ENCODE measurements at places on chromosomes 2 and 18.

- no peak overlapping the region for H3K4me3 ChIP-seq
- H3K36me3 ChIP-seq, result no peaks in the 10 kb centered on the region
- H3K27me3 ChIP-seq, result peaks cover 12% of the 10 kb centered on the region
- no peak overlapping the region for H3K27ac ChIP-seq
- DNase-seq, result no peak
These were observed 224.5 kb downstream of the DLGAP1 start for GRCh38 chr18:4230450-4231168.

- H3K4me3 ChIP-seq, result no peak overlapping the region
- H3K4me1 ChIP-seq, result no peaks in the 10 kb centered on the region
- no peak overlapping the region for H3K27ac ChIP-seq
- H3K36me3 ChIP-seq, result no peaks in the 10 kb centered on the region
- H3K27me3 ChIP-seq, result no peaks in the 10 kb centered on the region
- DNase-seq, result no peak
These were observed 47.1 kb upstream of the ASB18 start for GRCh38 chr2:236311286-236311685.

DNA sequence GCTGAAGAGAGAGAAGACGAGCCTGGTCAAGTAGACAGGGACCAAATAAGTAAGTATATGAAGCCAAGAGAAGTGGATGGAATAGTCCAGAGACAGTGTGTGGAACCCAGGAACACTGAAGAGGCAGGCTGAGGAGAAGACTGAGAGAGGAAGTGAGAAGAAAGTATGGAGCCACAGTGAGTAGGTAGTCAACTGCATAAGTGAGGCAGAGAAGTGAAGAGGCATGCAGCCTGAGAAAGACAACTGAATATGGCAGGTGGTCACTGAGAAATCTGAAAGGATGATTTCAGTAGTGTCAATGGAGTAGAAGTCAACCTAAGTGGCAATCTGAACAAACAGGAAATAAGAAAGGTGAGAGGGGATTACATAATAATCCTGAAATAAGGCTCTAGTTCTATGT, 55.4 kb downstream of the CWC22 start:
- no peak overlapping the region for H3K4me3 ChIP-seq
- H3K4me1 ChIP-seq, result no peaks in the 10 kb centered on the region
- no peak for DNase-seq

DNA sequence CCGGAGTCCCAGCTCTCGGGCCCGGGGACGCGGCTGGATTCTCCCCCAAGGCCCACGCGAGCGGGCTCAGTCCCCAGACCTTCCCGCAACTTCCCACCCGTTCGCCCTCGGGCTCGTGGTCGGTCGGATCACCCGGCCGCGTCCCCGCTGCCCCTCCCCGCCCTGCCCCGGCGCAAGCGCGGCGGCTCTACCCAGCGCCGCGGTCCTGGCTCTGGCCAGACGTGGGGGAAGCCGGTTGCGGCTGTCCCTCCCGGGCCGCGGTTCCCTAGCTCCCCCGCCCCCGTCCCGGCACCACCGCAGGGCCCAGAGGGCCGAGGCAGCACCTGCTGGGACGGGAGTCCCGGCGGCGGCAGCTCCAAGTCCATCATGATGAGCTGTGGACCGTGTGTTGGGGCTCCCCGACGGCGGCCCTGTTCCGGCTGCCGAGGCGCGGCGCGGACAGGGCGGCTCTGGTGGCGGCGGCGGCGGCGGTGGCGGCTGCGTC, 276 bp downstream of the NFE2L2 start:
- H3K36me3 ChIP-seq, result no peaks in the 10 kb centered on the region
- DNase-seq, result peak; percentile 62
- peaks cover 32% of the 10 kb centered on the region for H3K4me1 ChIP-seq
- H3K27me3 ChIP-seq, result no peaks in the 10 kb centered on the region

DNA sequence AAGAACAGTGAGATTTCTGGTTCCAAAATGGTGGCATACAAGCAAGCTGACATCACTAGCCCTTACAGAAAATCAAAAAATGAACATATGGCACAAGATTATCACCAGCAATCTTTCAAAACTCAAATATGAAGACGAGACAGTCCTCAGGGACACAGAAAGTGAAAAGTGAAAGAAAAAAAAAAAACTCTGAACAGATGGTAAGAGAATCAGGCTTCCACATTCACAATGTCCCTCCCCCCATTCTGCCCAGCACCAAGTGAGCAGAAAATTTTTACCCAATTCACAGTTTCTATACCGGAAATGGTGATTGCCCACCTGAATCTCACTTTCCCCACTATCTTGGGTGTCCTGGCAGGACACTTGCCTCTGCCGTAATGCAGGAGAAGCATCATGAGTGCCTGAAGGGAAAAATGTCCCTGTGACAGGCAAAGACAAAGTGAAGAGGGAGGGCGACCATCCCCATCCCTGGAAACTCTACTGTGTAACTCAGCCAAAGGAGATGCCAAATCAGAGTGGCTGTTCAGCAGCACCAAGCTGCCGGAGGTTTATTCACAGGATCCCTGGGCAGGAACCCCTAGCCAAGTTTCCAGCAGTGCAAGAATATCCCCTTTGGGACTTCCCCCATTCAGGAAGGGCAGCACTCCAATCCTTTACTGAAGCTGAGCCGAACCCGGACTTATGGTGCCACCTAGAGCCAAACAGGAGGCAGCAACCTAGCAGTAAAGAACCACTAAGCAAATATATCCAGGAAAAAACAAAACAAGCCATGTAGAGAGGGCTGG, 312.2 kb downstream of the LRATD1 start:
- no peak overlapping the region for H3K27ac ChIP-seq
- peak; percentile 28 for DNase-seq
- no peaks in the 10 kb centered on the region for H3K27me3 ChIP-seq

- H3K27ac ChIP-seq, result no peak overlapping the region
- no peaks in the 10 kb centered on the region for H3K36me3 ChIP-seq
- no peaks in the 10 kb centered on the region for H3K4me1 ChIP-seq
- DNase-seq, result no peak
- no peaks in the 10 kb centered on the region for H3K27me3 ChIP-seq
- H3K4me3 ChIP-seq, result no peak overlapping the region
These were observed 144.7 kb downstream of the ZNF516 start for GRCh38 chr18:76350134-76351025.

DNA sequence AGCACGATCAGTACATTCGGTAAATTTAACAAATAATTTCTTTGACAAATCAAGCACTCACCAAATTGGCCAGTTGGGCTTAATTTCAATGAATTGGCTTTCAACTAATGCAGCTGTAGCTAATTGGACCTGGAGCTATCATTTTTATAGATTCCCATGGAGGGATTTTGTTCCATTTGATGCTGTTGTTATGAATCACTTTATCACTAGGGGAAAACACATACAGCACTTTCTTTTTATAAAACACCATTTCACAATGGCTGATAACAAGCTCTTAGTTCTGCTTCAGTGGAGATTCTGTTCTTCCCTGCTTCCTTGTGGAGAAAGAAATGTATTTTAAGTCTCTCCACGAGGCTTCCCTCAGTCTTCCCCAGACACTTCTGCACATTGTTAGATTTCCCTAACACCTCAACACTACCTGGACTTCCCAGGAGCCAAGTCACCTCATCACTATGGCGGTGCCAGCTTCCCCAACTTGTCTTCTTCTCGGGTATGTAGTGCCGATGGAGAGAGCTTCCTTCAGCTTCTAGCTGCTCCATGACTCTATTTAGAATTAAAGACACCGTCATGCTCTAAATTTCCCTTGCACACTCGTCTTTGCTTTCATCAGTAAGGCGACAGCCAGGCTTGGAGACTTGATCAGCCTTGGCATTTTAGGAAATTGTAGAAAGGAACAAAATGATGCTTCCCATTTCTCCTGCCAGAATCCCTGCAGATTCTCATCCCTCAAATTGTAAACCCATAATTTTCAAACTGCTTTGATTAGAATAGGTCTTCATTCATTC, 72.0 kb downstream of the INPP5D start:
- no peak for DNase-seq
- H3K27me3 ChIP-seq, result no peaks in the 10 kb centered on the region
- H3K4me3 ChIP-seq, result no peak overlapping the region
- no peaks in the 10 kb centered on the region for H3K36me3 ChIP-seq

DNA sequence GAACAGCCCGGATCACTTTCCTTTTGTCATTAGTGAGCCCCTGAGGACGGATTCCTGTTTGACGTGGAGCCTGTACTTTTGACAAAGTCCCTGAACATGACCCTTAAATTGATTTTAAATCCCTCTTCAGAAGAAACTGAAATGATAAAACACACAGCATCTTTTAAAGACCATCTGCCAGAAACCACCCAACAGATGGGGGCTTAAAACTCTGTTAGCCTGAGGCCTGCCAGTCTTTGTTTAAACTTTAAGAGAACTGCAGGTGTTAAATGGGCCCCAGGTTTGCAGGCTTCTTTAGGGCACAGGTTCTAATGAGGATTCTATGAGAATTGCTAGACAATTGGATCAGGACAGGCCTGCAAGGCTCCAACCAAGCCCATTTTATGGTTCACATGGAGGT, 177.9 kb downstream of the ALK start:
- H3K4me1 ChIP-seq, result no peaks in the 10 kb centered on the region
- peaks cover 11% of the 10 kb centered on the region for H3K27me3 ChIP-seq
- no peaks in the 10 kb centered on the region for H3K36me3 ChIP-seq
- no peak for DNase-seq
- no peak overlapping the region for H3K27ac ChIP-seq

- no peaks in the 10 kb centered on the region for H3K27me3 ChIP-seq
- peaks cover 6% of the 10 kb centered on the region for H3K4me1 ChIP-seq
- DNase-seq, result no peak
- H3K4me3 ChIP-seq, result no peak overlapping the region
These were observed 50.6 kb upstream of the RNF152 start for GRCh38 chr18:61943175-61943964.

DNA sequence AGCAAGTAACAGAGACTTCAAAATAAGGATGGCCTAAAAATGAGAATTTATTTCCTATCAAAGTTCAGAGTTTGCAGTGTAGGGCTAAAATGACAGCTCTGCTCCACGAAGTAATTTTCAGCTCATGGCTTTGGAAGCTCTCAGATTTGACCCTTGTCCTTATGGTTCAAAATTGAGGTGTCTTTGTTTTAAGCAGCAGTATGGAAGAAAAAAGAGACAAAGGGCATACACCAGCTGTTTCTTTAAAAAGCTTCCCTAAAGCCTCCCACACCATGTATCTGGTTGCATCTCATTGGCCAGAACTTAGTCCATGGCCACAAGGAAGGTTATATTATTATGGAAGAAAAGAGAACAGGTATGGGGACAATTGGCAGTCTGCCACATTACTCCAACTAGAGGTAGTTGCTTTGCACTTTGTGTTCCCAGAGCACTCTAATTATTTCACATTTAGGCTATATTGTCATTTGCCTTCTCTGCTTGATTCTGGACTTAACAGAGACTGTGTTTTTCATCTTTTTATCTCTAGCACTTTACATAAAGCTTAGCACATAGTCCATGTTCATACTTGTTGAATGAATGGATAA, 180.4 kb downstream of the MCFD2 start:
- no peak overlapping the region for H3K4me3 ChIP-seq
- H3K4me1 ChIP-seq, result peaks cover 3% of the 10 kb centered on the region
- DNase-seq, result no peak
- no peaks in the 10 kb centered on the region for H3K27me3 ChIP-seq
- H3K27ac ChIP-seq, result no peak overlapping the region

- DNase-seq, result no peak
- no peak overlapping the region for H3K4me3 ChIP-seq
- no peaks in the 10 kb centered on the region for H3K36me3 ChIP-seq
- no peaks in the 10 kb centered on the region for H3K27me3 ChIP-seq
- peaks cover 4% of the 10 kb centered on the region for H3K4me1 ChIP-seq
These were observed 66.9 kb downstream of the ACVR1 start for GRCh38 chr2:157809212-157809611.

DNA sequence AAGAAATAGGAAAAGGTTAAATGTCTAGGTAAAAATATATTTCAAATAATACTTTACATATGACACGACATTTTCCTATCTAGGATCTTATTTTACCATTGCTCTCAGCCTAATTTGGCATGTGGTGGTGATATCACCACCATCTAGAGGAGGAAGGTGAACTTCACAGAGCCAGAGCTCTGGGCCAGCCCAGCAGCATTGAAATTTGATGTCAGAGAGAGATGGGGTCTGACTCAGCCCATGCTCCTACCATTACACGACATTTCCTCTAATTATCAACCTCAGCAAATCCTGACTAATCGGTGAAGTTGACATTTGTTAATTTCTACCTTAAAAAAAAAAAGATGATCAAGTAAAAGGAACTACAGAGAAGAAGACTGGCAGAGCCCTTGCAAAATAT, 42.3 kb downstream of the LRRTM4 start:
- no peak for DNase-seq
- H3K4me3 ChIP-seq, result no peak overlapping the region
- H3K27me3 ChIP-seq, result no peaks in the 10 kb centered on the region
- no peak overlapping the region for H3K27ac ChIP-seq

DNA sequence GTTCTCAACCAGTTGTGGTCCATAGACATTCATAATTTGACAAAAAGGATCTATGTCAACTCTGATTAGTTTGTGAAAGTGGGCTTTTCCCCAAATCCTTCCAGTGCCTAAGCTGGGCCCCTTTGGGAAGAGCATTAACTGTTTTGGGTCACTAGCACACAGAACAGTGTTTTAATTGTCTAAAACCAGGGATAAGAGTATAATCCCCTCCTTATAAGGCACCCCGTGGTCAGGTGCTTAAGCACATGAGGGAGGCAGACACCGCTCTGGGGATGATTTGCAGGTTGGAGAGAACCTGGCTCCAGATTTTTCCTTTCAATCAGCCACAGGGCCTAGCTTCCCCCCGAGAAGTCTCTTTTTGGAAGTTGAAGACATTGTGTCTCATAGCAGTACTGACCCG, 53.6 kb upstream of the RFX8 start:
- no peaks in the 10 kb centered on the region for H3K4me1 ChIP-seq
- H3K36me3 ChIP-seq, result no peaks in the 10 kb centered on the region
- H3K4me3 ChIP-seq, result no peak overlapping the region
- H3K27ac ChIP-seq, result no peak overlapping the region
- H3K27me3 ChIP-seq, result no peaks in the 10 kb centered on the region

DNA sequence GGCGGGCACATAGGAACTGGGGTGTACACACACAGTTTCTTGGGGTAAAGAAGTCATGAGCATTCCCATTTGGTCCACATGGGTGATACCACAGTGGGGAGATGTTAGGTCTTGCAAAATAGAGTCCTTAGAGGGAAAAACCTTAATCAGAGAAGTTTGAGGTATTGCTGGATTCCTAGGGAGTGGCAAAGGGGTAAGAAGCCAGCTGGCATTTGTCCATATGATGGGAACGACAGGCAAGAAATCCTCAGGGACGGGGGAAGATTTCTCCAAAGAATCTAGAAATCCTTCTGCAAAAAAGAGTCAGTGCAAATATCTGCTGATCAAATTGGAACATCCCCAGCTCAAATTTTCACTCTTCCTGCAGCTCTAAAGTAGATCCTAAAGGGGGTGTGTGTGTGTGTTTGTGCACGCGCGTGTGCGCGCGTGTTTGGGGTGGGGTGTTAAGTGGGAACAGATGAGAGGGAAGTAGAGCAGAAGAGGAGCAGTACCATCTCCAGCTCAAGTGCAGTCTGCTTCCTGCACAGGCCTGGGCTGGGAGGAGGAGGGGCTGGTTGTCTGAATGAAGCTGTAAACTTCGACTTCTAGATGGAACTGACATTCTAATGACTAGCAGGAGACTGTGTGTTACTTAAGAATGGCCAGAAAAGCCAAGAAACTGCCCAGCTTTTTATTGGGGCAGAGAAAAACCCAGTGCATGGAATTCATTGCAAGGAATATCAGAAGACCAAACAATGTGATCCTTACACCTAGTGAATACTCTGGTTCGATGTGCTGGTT, 168.0 kb downstream of the SPP2 start:
- DNase-seq, result peak; percentile 3
- H3K4me3 ChIP-seq, result no peak overlapping the region
- H3K27ac ChIP-seq, result no peak overlapping the region
- H3K4me1 ChIP-seq, result no peaks in the 10 kb centered on the region
- no peaks in the 10 kb centered on the region for H3K27me3 ChIP-seq

Data from cardiac muscle cell (in vitro differentiated cells and primary cell).